ENCODE measurements at places on chromosomes 2 and 18.

DNA sequence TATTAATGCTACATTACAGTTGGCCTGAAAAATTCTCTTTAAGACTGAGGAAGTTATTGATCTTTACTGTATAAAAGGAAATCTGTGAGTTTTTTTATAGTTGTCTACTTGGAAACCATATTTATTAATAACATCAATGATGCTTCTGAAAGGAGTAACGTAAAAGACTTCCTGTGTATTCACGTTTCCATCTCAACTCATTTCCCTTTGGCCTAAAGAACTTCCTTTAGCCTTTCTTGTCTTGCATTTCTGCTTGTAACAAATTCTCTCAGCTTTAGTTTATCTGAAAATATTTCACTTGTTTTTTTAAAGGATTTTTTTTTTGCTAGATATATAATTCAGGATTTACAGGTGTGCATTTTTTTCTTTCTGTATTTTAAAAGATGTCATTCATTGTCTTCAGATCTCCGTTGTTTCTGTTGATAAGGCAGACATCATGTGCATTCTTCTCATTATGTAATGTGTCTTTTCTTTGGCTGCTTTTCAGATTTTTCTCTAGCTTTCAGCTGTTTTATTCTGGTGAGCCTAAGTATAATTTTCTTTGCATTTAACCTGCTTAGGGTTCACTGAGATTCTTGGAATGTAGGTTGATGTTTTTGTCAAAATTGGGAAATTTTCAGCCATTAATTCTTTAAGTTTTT lies 159.0 kb upstream of the DAPL1 start:
- no peak for DNase-seq

DNA sequence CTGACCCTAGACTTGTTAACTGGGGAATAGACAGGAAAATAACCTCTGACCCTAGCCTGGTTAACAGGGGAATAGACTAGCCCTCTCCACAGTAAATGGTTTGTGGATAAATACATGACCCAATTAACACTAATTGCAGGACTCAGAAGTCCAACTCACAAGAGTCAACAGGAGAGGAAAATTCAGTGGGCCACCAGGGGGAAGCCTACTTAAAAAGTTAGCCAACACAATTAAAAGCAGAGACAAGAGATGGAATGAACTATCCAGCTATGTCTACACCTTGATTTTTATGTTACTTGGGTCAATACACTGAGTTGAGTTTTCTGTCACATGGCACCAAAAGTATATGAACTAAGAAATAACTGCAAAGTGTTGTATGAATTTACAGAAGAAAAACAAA lies 158.8 kb upstream of the SLC39A10 start:
- peak; percentile 38 for DNase-seq

DNA sequence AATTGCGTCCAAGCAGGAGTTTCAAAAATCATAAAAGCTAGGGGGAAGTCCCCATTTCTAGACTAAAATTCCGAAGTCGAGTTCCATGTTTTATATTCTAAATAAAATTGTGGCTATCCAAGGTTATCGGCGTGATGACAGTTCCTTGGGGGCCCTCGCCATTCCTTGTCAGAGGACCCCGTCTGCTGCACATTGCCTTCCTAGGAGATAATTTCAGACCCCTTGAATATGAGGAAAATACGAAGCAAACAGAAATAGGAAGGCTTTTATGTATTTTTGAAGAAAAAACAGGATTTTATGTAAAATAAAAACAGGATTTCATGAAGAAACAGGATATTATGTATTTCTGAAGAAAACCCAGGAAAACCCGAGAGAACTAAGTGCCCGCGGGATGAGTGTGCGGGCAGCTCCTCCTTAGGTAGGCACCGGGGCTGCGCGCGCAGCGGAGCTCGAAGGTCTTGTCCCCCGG lies 465 bp upstream of the PLEKHA3 start:
- no peak for DNase-seq

- DNase-seq = no peak
Observed at GRCh38 chr18:63409301-63409700, 13.0 kb downstream of the VPS4B start.

GRCh38 chr2:43486603-43487002 lies 109.2 kb downstream of the THADA start:
- no peak for DNase-seq

DNA sequence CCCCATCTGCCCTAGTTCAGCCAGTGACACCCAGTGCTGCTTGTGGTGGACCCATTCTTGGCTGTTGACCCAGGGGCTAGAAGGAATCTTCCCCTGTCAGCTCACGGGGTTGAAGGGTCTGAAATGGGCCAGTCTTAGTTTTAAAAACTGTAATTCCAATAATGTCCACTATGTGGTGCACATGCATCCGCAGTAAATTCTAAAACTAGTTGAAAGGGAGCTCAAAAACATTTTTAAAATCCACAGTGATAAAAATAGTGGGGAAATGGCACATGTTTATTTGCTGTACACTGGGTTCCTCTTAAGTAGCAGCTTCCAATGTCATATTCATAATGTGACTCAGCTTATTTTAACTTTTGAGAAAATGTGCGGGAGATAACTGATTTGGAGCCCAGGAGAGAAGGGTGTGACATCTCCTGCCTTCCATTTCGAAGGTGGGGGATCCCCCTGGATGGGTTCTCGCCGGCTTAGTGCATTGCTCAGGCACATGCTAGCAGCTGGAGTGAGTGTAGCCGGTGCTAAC lies 32.8 kb downstream of the GRHL1 start:
- DNase-seq = no peak

DNA sequence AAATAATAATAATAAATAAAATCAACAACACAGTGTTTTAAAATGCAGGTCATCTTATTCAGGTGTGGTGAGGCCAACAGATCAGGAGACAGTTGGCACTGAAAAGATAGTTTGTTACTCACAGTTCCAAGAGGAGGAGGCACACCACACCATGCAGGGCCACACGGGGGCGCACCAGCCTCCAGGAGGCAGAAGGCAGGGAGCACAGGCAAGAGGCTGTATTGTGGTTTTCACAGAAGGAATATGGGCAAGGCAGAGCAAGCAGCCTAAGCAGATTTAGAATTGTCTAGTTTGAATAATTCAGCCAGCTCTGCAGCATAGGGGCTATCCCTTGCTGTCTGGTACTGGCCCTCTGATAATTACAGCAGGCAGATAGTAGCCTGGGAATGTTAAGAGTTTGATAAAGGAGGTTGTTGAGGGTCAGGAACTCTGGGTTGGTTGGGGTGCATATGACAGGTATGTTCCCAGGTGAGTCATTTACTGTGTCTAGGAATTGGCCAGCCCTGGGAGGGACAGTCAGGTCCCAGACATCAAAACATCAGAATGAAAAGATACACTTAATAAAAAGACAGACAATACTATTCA lies 31.3 kb downstream of the KIAA2012 start:
- DNase-seq = peak; percentile 68

DNA sequence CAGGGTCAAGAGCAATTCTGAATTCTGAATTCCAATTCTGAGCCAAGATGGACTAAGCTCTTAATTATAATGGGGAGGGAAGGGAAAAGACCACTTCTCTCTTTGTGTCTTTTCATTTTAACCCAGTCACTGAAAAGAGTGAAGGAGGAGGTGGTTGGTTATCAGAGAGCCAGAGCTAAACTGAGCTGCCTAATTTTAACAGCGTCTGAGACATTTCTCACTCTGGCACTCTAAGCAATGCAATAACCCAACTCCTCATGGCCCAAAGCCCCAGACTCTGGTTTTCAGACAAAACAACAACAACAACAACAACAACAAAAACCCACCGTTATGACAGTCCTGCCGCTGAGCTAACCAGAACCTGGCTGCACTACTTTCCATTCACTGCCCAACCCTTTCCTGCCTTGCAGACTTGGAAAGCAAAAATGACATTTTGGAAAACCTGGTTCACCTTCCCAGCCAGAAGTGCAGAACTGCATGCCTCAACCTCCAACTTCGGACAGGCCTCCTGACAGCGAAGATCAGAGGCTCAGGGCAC lies 1.0 kb downstream of the CHST10 start:
- DNase-seq = no peak

- peak; percentile 21 for DNase-seq
Observed at GRCh38 chr2:173021939-173022371, 53.7 kb upstream of the MAP3K20 start.

DNA sequence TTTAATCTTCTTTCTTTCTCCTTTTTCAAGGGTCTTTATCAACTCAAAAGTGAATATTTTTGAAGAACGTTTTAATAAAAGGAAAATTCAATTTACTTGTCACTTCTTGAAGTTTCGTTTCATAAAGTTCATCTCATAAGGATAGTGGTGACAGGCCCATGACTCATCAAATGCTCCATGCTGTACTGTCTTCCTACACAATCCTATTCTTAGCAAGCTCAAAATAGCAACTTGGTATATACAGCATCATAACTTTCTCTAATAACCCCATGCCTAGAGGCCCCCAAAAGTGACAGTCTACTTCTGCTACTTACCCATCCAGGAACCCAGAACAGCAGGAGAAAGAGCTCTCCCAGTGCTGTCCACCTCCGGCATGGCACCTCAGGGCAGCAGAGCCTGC lies 7.7 kb downstream of the FBXO15 start:
- DNase-seq = no peak

- no peak for DNase-seq
Observed at GRCh38 chr2:159788253-159788652, 9.8 kb downstream of the CD302 start.

GRCh38 chr18:59631583-59632181 lies 65.5 kb downstream of the CCBE1 start:
- DNase-seq = no peak

- no peak for DNase-seq
Observed at GRCh38 chr18:29531746-29532145, 1354.8 kb upstream of the CDH2 start.

DNA sequence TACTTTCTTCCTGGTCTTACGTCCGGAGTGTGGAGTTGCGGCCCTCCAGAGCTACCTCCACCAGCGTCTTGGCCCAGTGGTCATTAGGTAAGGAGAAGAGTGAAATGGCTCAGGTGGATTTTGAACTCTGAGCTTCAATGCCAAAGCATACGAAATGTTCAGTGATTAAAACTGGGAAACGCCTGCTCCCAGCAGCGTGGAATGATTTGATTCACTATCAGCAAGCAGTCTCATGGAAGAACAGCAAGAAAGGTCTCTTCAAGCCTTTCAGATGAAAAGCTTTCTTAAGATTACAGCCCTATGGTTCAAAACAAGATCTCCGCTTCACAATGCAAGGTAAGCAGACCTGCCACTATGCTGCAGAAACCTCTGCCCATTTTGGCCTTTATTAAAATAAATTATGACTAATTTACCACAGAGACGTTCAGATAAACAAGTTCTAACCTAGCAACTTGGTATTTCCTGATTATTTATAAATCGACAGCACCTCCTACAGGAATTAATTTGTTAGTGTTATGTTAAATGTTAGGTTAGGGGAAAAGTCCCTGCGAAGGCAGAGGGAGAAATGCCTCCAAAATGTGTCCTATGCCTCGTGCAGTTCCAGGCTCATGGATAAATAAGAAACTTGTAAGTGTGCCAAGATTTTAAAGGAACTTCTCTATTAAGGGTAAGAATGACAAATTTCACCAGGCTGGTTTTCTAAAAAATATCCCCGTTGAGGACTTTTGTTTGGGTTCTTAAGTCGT lies 10.1 kb downstream of the SP9 start:
- no peak for DNase-seq

DNA sequence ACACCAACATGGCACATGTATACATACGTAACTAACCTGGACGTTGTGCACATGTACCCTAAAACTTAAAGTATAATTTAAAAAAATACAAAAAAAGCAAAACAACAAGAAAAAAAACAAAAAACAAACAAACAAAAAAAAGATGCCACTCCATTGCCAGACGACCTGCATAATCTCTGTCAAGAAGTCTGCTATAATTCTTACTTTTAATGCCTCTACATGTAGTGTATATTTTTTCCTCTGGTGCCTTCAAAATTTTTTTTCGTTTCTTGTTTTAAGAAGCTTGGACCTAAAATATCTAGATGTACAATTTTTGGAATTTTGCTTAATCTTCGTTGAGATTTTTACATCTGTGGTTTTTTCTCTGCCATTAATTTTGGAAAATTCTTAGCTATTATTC lies 235.6 kb upstream of the ZNF521 start:
- DNase-seq = no peak

DNA sequence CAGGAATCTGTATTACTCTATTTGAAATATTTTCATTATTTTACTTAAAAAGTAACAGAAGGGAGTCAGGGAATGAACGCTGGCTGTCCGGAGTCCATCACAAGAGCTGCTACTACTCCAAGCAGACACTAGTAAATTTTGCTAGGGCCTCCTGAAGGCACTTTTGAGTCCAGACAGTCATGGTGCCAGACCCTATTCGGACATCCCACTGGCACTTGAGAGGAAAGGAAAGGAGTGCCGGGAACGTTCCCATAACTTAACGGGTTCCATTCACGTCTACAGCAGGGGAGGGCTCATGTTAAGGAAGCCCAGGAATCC lies 563 bp upstream of the GMCL1 start:
- no peak for DNase-seq

- DNase-seq = no peak
Observed at GRCh38 chr2:175844169-175844568, 157.9 kb downstream of the LNPK start.

DNA sequence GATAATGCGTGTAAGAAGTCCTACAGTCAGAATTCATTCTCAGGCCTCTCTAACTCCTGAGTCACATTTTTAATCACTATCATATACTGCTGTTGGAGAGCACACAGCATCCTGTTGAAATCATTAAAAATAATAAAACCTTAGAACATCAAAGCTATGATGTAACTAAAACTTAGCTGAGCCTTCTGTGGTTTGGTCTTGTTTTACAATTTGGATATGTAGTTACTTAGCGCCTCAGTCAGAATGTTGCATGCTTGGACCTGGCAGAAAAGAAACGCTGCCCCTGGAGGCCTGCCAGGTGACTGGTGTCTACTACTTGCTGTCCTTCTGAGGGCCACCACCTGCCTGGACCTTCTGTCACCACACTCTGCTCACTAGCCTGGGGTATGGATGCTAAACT lies 261.1 kb upstream of the RASGRP3 start:
- DNase-seq = no peak

- no peak for DNase-seq
Observed at GRCh38 chr18:32326450-32327308, 136.8 kb downstream of the MEP1B start.

DNA sequence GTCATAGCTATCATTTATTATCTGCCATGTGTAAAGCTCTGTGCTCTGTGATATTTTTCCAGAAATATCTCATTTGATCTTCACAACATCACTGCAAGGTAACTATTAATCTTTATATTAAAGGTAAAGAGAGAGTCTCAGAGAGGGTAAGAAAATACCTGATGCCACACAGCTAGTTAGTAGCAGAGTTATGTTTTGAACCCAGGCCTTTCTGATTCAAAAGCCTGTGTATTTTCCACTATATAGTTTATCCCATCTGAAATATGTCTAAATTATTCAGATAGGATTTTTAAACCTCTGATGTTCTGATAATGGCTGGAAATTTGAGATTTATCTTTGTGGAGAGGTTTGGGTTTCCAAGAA lies 10.1 kb downstream of the INPP1 start:
- DNase-seq = no peak

GRCh38 chr2:186560254-186560653 lies 29.6 kb upstream of the ITGAV start:
- no peak for DNase-seq

- DNase-seq = peak; percentile 83
Observed at GRCh38 chr18:70469916-70470315, 181.1 kb downstream of the SOCS6 start.
